ENCODE measurements at places on chromosomes 5 and 9. TPM values are rescaled to one million over a fixed set of nuclear protein-coding genes. Genes with fewer than 3 reads are reported as not detected.

Gene S1PR3
- total RNA-seq: 0.82 TPM

Gene SPINK4
- total RNA-seq: not detected

Gene THBS4
- total RNA-seq: 0.61 TPM

Gene PITX1
- not detected for total RNA-seq

Gene PROP1
- not detected for total RNA-seq

Gene FBP2
- total RNA-seq: not detected

Gene CDO1
- total RNA-seq: 0.09 TPM

Gene SLC6A3
- 0.41 TPM for total RNA-seq

Gene CAVIN4
- total RNA-seq: 0.66 TPM

Gene MCCC2
- 43.1 TPM for total RNA-seq

All from T-helper 2 cell treated with Interferon-gamma antibody and Interleukin-4, amounts not matched to agents 100 ng/mL and 5 ng/mL, for 36 hours (primary cell).